NCI-H187 (cell line): ENCODE measurements at places on chromosomes 2 and 18.
A peak's percentile ranks its signal among the peaks of the same experiment; 100 is the strongest.

DNA sequence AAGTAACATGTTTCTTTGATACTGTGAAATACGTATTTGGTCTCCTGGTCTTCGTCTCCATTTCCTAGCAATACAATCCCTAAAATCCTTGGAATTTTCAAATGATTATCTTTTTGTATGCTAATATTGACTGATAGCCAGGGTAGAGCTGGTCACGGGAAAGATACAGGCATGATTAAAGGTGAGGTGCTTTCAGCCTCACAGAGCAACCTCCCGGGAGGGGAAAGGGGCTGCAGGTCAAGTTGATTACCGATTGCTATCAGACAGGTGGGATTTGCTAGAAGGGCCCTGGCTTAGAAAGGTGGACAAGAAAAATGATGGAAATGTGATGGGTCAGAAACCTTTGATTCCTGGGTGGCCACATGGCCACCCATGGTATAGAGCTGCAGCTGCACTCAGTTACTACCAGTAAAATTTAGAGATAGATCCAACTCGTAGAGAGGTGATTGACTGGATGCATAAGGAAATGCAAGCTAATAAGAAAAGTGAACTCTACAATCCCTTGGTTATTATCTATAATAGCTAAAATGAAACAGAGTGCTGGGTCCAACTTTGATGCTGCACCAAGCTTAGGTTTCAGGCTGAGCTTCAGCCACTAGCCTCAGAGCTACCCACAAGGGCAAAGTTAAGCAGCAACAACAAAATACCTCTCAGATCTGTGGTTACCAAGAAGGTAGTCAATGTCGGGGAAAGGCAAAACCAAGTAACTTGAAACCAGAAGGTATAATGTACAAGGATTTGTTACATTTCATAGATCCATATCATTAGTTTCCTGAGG, 15.3 kb downstream of the YPEL5 start:
- no peak for DNase-seq

- no peak for DNase-seq
Observed at GRCh38 chr2:34660741-34661140, 1061.6 kb upstream of the FAM98A start.

- no peak for DNase-seq
Observed at GRCh38 chr2:234971496-234971895, 19.7 kb downstream of the SH3BP4 start.

DNA sequence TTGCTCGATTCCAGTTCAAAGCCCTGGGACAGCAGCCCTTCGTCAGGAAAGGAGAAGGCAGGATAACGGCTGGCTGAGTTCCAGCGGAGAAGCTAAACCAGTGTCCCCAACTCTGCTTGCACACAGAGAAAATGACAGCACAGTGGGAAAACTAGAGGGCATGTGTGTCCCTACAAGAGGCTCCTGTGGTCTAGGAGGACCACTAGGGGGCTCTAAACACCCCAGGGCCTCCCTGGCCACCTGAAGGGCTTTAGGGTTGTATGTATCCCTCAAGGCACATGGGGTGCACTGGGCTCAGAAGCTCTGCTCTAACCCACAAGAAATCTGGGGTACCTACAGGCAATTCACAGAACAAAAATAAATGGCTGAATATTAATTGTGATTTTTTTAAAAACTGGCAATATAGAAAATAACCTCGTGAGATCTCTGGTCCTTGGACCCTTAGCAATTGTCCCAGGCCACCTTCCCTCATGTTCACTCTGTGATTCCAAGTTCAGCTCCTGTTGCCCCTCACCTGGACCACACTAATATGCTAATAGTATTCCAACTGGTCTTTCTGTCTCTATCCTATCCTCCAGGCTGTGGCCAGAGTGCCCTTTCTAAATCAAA, 17.5 kb downstream of the STAT1 start:
- no peak for DNase-seq

GRCh38 chr2:232888839-232889529, 18.9 kb downstream of the SNORC start:
- no peak for DNase-seq

- DNase-seq: no peak
Observed at GRCh38 chr18:48860269-48861180, 90.2 kb downstream of the SMAD7 start.

DNA sequence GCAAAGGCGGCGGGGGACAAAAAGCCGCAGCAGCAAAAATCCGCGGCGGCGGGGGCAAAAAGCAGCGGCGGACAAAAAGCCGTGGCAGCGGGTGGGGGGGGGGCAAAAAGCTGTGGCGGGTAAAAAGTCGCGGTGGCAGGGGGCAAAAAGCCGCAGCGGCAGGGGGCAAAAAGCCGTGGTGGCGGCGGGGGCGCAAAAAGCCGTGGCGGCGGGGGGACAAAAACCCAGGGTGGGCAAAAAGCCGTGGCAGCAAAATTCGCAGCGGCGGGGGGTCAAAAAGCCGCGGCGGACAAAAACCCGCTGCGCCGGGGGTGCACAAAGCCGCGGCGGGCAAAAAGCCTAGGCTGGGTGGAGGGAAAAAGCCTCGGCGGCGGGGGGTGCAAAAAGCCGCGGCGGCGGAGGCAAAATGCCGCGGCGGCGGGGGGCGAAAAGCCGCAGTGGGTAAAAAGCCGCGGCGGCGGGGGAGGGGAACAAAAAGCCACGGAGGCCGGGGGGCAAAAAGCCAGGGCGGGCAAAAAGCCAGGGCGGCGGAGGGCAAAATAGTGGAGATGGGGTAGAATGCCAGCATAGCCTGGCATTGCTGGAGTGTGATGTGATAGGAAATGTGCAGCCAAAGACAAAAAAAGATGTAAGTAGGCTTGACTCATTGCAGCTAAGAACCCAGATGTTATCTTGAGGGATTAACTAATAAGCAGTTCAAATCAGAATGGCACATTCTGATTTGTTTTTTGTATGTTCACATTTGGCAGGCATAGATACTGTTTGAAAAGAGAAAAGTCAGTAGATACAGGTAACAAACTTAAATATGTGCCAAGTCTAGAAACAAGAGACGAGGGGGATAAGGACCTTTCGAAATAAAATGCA, 1076.3 kb downstream of the RPIA start:
- DNase-seq: no peak

DNA sequence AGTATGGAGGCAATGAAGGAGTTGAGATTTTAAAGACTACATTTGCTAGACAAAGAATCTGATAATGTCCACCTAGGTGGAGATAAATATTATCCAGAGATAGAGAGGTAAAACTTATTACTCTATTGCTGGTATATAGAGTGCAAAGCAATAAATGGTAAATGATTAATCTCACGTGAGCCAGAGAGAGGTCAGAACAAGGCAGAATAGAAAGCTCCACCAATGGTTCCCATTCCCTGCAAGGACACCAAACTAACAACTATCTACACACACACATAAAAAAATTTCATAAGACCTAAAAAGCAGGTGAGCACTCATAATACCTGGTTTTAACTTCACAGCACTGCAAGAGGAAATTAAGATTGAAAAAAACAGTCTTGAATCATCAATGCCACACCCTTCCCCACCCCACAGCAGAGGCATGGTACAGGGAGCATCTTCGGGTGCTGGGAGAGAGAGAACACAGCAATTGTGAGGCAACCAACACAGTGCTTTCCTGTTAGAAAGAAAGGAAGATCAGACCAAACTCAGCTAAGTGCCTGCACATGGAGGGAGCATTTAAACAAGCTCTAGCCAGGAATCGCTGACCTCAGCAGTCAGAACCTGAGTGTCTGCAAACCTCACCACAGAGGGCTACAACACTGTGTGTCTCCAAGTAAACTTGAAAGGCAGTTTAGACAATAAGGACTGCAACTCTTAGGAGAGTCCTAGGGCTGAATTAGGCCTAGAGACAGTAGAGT, 1432.6 kb upstream of the TMEFF2 start:
- no peak for DNase-seq

- DNase-seq: no peak
Observed at GRCh38 chr2:178412047-178412446, 38.9 kb downstream of the PRKRA start.

GRCh38 chr2:120522151-120522751, 176.3 kb downstream of the INHBB start:
- DNase-seq: no peak

GRCh38 chr2:214379227-214379626, 31.6 kb upstream of the VWC2L start:
- DNase-seq: no peak

DNA sequence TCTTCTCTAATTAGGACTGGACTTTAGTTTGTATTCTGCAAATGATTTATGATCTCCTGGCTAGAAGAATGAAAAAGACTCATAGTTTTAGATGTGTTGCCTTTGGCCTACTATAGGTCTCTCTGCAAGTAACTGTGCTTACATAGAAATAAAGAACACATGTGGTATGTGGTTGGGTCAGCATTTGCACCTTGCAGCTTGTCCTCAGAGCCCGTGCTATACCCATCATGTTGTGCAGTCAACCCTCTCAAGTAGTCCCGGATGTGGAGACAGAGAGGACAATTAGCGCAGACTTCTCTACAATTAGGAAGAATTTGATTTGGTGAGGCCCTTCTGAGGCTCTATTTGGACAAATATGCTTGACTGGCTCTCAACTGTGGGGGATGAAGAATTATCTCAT, 203.7 kb upstream of the ITGA4 start:
- no peak for DNase-seq

DNA sequence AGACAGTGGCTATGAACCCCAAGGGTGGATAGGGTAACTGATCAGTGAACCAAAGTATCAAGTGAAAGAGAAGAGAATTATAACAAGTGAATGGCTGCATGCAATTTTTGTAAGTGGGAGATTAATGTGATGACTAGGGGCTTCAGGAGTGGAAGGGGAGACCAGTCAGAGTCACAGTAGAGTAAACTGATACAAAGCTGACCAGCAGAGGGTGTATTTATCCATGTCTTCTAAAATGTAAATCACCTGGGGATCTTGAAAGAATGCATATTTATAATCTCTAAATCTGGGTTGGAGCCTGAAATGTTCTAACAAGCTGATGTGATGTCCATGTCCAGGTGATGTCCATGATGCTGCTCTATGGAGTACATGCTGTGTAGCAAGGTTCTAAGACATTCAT, 1351.3 kb upstream of the CHAC2 start:
- no peak for DNase-seq

DNA sequence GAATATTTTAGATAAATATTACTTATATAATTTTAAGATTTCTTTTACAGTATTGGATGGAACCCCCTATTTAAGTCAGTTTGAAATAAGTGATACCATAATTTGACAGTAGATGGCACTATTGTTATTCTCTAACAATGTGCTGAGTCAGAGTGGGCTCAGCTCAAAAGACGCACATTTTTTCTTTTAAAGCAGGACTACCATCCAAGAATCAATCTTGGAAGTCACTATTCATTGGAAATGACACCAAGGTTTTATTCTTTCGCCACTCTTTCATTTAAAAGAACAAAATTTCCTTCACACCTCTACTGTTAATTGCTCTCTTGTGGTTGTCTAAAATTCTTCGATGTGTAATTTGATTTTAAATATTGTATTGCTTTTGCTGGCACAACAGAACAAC, 32.6 kb upstream of the SPAG16 start:
- DNase-seq: no peak

DNA sequence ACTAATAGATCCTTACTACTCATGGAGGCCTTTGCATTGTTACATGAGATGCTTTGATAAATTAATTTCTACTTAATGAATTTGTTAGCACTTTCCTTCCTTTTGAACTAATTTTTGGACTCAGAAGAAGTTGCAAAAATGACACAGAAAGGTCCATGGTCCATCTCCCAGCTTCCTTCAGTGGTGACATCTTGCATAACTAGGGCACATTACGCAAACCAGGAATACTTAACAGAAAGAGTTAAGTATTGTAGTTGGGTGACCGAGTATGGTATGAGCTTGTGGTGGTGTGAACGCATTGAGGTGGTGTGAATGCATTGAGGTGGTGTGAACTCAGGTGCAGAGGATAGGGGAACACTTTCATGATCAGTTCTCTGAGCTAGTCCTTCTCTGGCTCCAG, 151.1 kb upstream of the TWIST2 start:
- DNase-seq: no peak

GRCh38 chr2:11404376-11405073, 60.1 kb upstream of the ROCK2 start:
- DNase-seq: no peak

GRCh38 chr18:75029481-75029880, 179.5 kb downstream of the PTGR3 start:
- no peak for DNase-seq

GRCh38 chr2:239264492-239264837, 136.4 kb downstream of the HDAC4 start:
- DNase-seq: no peak

DNA sequence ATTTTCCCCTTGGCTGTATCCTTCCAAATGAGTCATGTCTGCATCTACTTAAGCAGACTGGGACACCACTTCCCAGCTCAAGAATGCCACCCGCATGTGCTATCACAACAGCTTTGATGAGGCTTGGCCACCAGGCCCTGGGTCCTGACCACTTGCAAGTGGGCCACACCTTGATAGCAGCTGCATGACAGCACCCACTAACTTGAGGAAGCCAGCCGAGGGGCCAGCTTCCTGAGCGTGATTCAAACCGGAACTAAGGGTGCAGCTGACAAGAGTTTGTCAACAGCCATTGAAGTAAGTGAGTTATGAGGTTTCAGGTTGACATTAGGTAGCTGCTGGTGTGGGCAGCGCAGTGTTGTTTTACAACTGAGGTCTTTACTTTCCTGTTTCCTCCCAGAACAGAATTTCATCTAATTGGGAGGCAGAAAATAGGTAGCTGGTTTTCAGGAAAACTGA, 54.4 kb downstream of the EPHA4 start:
- DNase-seq: peak; percentile 9

DNA sequence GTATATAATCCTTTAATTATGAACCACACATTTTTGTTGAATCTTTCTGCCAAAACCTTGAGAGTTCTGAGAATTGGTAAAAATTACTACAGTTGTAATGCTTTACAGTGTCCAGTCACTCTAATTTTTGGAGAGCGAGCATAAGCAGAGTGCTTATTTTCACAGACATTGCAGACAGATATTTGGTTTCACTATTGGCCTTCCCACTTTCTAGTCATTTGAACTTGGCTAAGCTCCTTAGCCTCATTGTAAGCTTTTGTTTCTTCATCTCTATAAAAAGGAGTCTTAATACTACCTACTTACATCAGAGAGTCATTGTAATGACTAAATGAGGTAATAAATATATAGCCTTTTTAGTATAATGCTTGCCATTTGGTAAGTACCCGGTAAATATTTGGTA, 80.4 kb downstream of the LCLAT1 start:
- no peak for DNase-seq

DNA sequence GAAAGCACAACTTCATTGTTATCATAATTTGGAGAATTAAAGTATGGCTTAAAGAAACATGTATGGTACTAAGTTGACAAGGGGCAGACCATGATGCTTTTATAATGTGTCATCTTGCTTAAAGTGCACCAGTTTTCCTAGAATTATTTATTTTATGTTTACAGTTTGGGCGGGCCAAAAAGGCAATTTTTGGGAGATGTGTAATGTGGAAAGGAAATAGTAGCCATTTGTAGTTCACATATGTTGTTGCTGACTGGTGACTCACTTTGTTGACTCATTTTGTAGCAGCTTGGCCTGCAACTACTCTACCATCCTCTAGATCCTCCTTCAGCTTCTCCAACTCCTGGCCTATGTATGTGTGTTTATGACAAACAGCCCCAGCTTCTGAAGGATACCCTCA, 7.7 kb downstream of the ZSCAN30 start:
- no peak for DNase-seq

- DNase-seq: peak; percentile 77
Observed at GRCh38 chr2:41879235-41879916, 168.4 kb upstream of the PKDCC start.

- no peak for DNase-seq
Observed at GRCh38 chr18:1003499-1003898, 98.8 kb downstream of the ADCYAP1 start.

- DNase-seq: no peak
Observed at GRCh38 chr2:40095000-40095399, 315.9 kb upstream of the THUMPD2 start.
